ENCODE measurements at places on chromosomes 5 and 9.

GRCh38 chr5:17426104-17426749, 71.8 kb upstream of the TAF11L2 start:
- DNase-seq, result no peak

DNA sequence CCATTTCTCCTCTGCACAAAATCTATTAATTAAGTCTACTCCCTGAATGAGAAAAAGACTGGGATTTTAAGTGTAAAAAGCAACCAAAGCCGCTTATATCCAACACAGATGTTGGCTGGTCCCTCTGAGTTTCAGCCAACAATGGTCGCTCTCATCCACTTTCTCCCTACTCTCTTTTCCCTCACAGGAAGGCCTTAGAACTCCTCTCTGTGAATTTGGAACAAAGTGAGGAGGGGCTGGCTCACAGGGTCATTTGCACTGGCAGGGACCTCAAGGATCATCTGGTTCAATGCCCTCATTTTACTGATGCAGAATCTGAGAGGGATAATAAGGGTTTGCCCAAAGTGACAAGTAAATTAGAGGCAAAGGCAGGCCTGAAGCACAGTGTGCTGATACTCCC, 64.0 kb downstream of the DPYSL3 start:
- DNase-seq, result no peak

DNA sequence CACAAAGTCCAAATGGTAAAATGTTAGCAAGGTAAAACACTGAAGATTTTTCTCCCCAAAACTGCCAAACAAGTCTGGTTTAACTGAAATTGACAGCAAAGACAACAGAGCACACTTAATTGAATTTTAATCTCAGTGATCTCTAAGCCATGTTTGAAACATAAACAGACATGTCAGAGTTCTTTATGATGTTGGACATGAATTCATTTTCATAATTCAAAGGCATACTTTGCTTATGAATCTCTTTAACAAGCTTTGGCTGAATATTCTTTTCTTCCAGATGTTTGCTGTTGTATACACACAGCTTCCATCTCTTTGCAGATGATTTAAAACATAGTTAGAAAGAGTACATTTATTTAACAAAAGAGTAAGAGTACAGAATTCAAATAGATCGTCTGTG, 509.1 kb downstream of the RAB3C start:
- DNase-seq, result no peak

DNA sequence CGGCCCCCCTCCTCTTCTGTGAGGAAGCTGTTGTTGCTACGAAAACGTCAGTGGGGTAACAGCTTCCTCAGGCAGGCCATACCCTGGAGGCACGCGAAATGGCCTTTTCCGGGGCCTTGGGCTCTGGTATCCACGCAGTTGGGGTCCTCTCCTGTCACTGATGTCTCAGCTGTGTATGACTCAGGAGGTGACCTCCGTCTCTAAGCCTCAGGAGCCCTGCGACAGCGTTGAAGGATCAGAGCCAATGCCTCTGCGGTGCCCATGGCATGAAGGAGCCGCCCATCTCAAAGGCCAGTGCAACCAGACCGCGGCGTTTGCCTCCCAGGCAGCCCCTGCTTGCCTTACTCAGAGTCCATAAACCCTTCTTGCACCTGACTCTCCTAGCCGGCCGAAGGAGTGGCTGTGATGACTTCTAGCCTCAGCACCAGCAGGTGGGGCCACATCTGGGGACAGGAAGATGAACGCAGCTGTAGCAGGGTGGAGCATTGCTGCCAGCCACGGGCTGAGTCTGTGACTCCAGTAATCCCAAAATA, 1.0 kb upstream of the MXD3 start:
- no peak for DNase-seq
